ENCODE measurements at places on chromosomes 2 and 18.
A peak's percentile ranks its signal among the peaks of the same experiment; 100 is the strongest.

DNA sequence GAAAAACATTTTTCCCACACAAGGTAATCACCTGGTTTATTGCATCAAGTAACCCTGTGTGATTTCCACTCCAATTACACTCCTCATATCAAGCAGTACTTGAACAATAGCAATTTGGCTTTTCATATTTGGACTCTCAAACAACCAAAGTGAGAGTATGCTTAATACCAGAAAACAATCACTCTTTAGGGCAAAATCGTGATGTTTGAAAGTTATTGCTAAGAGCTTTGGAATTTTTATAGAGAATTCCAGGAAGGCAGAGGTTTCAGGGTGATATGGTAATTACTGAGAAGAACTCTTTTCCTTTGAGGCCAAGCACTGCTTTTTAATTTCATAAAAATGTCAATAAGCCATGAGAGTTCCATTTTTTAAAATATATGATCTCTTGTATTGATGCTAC is 779.5 kb upstream of the LRRTM1 start:
- no peak for DNase-seq

GRCh38 chr2:98769784-98770183 is 38.9 kb upstream of the MGAT4A start:
- DNase-seq, result no peak

DNA sequence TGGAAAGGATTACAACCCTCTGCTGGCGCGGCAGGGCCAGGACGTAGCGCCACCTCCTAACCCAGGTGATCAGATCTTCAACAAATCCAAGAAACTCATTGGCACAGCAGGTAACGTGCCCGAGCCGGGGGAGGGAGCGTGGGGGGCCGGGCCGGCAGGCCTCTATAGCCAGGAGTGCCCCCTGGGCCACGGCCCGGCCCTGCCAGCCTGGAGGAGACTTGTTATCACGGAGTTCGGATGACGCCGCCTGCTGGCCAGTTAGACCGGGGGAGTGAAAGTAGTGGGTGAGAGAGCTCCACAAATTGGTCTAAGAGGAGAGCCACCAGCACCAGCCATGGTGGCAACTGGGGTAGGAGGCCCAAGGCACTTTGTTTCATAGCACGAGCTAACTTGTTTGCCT is 8.6 kb upstream of the TMEM214 start:
- no peak for DNase-seq

GRCh38 chr2:98901702-98902101 is 34.3 kb downstream of the CRACDL start:
- no peak for DNase-seq

DNA sequence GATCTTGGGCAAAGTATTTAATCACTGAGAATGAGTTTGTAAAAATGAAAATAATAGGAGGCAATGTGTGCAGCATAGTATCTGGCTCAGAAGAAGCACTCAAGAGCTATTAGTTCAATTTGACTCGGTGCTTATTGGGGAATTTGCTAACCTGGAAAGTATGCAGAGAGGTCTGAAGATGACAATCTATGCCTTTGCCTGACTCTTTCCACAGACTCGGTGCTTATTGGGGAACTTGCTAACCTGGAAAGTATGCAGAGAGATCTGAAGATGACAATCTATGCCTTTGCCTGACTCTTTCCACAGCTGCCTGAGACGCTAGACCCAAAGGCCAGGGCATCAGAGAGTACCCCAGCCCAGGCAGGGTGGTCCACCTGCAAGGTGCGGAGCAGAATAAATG is 12.2 kb upstream of the SH3BP4 start:
- DNase-seq, result no peak

DNA sequence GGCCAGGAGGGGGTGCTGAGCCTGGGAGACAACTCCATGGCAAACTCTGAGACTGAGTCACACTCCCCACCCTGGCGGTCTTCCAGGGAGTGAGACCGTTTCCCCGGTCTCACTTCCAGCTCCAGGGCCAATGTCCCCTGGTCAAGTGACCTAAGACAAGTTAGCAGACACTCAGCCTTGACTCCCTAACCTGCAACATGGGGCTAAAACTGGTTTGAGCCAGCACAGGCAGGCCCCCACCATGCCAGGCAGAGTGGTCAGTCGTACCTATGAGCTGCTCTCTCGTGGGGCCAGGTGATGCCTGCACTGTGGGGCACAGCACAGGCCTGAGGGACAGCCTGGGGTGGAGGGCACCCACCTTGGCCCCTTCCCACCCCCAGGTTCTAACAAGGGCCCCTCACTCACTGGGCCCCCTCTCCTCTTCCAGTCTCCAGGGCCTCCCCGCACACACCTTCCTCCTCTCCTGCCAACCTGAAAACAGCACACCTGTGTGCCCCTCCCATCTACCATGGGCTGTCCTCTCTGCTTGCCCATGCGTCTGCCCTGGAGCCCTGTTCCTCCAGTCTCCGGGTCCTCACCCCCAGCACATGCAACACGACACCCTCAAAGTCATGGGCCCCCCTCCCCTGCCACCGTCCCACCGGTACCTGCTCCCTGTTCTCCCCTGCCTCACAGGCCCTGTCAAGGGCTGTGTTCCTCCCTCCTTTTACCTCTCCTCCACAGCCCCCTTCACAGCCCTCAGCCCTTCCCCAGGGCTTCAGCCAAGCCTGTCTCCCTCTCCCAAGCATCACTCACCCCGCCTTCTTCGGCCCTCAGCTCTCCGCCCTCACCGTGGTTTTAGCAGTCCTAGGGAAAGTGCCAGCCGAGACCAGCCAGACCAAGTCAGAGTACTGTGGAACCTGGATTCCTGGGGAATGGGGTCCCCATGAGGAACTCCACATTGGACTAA is 1.6 kb downstream of the GPR17 start:
- DNase-seq, result peak; percentile 10

- no peak for DNase-seq
These were observed 8.7 kb downstream of the GLS start for GRCh38 chr2:190889175-190889943.

- DNase-seq, result no peak
These were observed 191.6 kb upstream of the ID2 start for GRCh38 chr2:8490166-8490721.

GRCh38 chr18:74488354-74488753 is 7.8 kb upstream of the CNDP2 start:
- no peak for DNase-seq

GRCh38 chr2:241720099-241720498 is 14.3 kb upstream of the D2HGDH start:
- no peak for DNase-seq

- DNase-seq, result peak; percentile 75
These were observed 5.1 kb downstream of the SPTBN1 start for GRCh38 chr2:54461261-54461660.

- peak; percentile 40 for DNase-seq
These were observed 13.0 kb downstream of the ODC1 start for GRCh38 chr2:10434886-10435819.

- DNase-seq, result no peak
These were observed 122.1 kb upstream of the SLC39A10 start for GRCh38 chr2:195534971-195535370.

DNA sequence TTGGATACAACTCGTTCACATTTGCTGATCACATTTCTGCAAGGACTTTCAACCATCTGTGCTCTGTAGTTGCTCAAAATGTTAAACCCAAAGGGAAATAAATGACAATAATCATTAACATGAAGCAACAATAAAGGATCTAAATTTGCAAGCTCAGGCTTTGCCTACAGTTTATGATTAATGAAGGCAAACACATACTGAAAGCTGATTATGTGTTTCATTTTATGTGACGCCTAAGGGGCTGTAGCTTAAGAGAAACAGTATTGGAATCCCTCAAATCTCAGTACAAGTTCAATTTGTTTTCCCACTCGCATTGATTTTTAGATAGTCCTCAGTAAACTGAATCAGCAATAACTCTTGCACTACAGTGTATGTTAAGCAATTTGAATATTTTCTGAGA is 160.3 kb upstream of the FSIP2 start:
- DNase-seq, result no peak

DNA sequence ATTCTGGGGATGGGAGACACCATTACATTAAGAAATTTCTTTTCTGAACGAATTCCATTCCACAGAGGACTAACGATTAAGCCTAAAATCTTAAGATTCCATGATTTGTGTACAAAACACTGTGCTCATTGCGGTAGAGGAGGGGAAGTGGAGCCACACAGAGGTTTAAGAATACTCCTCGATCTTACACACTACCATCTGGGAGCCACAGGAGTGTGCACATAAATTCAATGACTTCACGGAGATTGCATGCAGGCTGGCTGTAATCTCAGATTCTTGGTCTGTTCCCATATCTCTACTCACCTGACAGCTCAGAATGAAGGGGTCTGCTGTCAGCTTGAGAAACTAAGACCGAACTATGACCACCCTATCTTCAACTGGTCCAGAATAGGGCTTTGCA is 762 bp downstream of the VPS4B start:
- DNase-seq, result peak; percentile 30

- DNase-seq, result no peak
These were observed 8.6 kb upstream of the IL36A start for GRCh38 chr2:112996635-112997034.

DNA sequence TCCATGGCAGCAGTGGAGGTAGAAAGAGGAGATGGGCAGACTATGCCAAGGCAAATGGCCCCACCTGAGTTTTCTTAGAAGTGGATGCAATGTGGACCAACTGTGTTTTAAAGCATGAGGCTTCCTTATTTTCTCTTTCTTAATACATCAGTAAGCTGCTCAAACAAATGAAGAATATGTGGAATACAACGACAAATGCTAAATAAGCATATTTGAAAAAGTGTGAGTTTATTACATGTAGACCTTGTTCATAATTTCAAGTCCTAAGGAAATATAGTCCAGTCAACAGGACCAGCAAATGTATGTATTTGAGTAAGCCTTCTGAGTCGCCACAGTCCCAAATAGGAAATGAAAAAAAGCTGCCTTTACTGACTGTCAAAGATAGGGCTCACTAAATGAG is 177.8 kb downstream of the PRPF40A start:
- DNase-seq, result no peak

- no peak for DNase-seq
These were observed 51.5 kb downstream of the PLEKHB2 start for GRCh38 chr2:131156452-131157149.

GRCh38 chr18:67924656-67925055 is 408.1 kb upstream of the DSEL start:
- no peak for DNase-seq

GRCh38 chr2:101696272-101697123 is 1.0 kb upstream of the MAP4K4 start:
- DNase-seq, result no peak

DNA sequence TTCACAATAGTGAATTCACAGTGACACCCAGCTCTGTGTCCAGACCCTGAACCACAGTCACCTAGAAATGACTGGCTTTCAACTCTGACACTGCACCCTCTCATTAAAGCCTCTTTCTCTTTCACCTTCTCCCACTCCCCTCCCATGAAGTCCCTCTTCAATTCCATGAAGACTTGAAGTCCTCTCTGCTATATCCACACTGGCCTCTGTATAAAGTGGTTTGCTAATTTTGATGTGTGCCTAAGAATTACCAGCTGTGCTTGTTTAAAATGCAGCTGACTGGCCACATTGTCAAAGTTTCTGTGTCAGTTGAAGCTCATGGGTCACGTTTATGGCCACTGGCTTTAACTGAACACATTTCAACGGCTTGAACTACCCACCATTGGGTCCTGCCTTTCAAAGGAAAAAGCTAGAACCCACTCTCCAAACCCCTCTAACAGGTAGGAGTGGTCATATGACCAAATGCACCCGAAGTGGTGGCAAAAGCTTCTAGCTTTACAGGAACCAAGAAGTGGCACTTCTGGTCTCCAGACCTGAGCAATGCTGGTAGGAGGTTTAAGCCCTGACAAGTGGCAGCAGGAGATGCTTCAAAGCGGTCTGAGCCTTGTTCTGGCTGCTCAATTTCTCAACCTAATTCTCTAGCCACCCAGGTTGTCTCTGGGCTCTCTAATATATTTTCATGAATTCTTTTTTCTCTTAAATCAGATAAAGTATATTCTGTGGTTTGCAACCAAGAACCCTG is 34.2 kb downstream of the B4GALT6 start:
- DNase-seq, result no peak

All from iris pigment epithelial cell (primary cell).